ENCODE measurements at places on chromosomes 12 and 14. TPM values are rescaled to one million over a fixed set of nuclear protein-coding genes. Genes with fewer than 3 reads are reported as not detected.

SMIM41 gene
- polyA plus RNA-seq, result not detected

AICDA gene
- not detected for polyA plus RNA-seq

INHBE gene
- not detected for polyA plus RNA-seq

INSM2 gene
- not detected for polyA plus RNA-seq

PZP gene
- 0.24 TPM for polyA plus RNA-seq
